ENCODE measurements at places on chromosomes 2 and 18.

- DNase-seq = no peak
Measured at GRCh38 chr2:240201866-240202265, 61.4 kb upstream of the OTOS start.

- DNase-seq = no peak
Measured at GRCh38 chr2:24203787-24204150, 28.9 kb downstream of the FAM228A start.

DNA sequence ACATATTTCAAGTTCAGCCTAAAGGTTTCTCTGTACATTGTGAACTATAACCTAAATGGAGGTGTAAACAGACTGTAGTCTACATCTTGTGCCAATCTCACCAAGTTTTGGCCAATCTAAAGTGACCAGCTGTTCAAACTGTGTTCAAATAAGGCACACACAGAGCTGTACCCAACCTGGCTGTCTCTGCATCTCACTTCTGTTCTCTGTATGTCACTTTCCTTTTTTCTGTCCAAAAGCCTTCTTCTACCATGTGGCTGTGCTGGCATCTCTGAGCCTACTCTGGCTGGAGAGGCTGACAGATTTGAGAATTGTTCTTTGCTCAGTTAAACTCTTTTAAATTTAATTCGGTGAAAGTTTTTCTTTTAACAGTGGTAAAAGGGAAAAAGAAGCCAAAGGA, 817.9 kb downstream of the SOCS6 start:
- DNase-seq = no peak

- DNase-seq = peak; percentile 57
Measured at GRCh38 chr2:166610180-166610912, 116.3 kb upstream of the SCN7A start.

GRCh38 chr18:23910032-23910431, 104.5 kb upstream of the TTC39C start:
- DNase-seq = no peak

DNA sequence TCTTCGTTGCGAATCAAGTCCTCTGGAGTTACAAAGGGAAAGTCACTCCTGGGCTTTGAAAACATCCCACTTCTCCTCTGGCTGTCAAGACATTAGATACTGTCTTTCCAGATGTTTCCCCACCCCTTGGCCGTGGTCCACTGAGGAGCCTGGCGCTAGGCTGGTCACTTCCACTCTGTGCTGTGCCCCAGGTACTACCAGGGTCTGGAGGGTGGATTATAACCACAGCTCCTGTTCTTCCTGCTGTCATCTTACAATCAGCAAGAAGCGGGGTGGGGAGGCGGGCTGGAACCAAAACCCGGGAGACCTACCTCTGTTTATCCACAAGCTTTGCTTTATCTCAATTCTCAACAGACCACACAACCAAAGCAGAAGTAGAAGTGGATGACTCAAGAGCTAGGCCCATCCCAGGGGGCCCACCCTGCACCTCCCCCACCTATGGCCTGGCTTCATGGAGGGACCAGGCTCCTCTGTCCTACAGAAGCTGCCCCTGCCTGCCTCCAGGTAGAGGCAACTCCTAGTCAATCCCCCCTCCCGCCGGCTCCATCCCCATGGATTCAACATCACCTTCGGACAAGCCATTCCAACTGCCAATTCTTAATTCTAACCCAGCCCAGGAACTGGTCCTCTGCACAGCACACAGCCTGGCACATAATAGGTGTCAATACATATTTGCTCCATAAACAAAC, 17.8 kb downstream of the SMAD7 start:
- DNase-seq = peak; percentile 62
